ENCODE measurements at places on chromosomes 5 and 9.

DNA sequence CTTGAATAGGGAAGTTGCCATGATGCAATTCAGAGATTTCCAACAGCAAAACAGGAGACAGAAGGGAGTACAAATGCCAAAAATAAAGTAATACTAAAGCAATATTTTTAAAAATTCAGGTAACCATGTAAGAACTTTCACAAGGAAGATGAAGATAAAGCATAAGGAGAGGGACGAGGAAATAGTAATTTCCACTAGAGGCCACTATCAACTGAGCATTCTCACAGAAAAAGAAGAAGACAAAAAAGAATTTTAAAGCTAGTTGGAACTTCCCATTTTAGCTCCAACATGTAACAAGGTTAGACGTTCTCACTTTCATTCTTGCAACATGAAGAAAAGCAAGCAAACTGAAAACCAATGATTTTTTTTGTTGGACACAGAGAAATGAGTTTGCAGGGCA, 779.9 kb upstream of the CDH6 start:
- DNase-seq = no peak

DNA sequence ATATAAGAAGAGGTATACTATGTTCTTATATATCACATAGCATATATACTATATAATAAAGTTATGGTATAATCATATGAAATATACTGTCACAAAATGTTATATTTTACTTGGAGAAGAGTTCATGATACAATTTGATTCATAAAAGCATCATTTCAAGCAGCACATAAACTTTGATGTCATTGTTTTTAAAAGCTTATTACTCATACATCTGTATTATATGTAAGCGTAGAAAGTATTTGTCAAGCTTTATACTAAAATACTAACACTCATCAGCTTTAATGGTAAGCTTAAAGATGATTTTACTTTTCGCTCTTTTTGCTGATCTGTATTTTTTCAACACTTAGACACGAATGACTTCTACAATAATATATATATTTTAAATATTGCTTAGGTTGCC, 34.0 kb upstream of the ZNF618 start:
- no peak for DNase-seq

- DNase-seq = no peak
Observed at GRCh38 chr5:136731241-136731900, 366.0 kb upstream of the TRPC7 start.

DNA sequence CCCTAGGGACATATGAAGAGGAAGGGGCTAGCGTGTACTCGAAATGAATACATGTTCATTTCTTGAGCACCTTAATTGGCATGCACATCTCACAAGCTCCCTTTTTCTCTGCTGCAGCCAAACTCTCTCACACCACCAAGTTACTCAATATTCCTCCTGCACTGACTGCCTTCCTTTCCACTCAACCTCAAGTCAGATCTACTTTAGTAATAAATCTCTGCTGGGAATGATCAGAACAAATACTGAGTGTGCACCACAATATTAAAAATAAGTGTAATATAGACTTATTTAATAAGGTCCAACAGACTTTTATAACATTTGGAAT, 995.8 kb upstream of the WWC1 start:
- DNase-seq = no peak

GRCh38 chr5:127136908-127137307, 63.6 kb upstream of the C5orf63 start:
- DNase-seq = no peak

DNA sequence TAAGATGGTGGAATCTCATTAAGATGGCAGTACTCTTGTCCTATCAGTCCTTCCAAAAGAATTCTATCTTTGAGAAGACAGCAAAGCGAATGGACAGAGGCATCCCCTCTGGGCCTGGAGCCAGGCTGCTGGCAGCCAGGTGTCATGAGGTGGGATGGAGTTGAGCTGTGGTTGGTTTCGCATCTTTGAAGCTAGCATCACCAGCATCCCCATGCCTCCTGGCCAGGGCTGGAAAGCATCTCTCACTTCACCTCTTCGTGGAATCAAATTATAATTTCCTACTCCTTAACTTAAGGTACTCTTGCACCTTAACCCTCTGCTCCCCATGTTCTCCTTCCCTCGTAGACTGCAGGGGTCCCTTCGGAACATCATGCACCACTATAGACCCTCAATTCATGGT, 248.3 kb downstream of the GADD45G start:
- DNase-seq = no peak

GRCh38 chr9:33329979-33330378, 39.7 kb downstream of the NFX1 start:
- peak; percentile 40 for DNase-seq

GRCh38 chr5:72598401-72599064, 91.3 kb upstream of the ZNF366 start:
- no peak for DNase-seq

GRCh38 chr9:137303151-137303892, 1.3 kb upstream of the NRARP start:
- no peak for DNase-seq

DNA sequence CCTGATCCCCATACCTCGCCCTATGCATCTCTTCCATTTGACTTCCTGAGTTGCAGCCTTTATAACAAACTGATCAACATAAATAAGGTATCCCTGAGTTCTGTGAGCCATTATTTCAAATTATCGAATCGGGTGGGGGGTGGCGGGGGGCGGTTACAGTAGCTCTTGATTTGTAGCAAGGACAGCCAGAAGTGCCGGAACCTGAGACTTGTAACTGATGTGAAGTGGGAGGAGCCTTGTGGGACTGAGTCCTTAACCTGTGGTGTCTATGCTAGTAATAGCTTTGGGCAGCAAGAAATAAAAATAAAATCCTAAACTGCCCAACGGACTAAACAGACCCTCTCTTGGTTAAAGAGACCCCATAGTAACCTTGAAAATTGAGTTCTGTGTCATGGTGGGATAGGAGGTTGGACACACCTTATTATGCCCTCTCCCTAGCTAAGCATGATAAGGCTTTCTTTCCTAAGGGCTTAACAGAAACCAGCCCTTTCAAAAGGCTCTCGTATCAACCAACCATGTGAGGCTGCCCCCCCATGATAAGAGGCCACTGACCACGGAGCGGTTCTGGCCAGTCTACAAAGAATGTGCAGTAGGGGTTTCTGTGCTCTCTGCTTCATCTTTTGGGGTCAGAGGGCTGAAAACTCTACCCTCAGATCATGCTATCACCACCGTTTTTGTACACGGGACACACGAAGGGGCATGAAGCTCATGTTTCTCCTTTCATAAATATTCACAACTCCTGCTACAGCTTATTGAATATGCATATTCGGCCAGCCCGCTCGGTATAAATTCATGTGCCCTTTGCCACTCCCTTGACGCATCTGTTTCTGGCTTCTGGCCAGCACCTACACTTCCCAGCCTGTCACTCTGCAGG, 39.5 kb upstream of the IQGAP2 start:
- no peak for DNase-seq

GRCh38 chr9:126292736-126293521, 33.7 kb upstream of the MVB12B start:
- DNase-seq = no peak

DNA sequence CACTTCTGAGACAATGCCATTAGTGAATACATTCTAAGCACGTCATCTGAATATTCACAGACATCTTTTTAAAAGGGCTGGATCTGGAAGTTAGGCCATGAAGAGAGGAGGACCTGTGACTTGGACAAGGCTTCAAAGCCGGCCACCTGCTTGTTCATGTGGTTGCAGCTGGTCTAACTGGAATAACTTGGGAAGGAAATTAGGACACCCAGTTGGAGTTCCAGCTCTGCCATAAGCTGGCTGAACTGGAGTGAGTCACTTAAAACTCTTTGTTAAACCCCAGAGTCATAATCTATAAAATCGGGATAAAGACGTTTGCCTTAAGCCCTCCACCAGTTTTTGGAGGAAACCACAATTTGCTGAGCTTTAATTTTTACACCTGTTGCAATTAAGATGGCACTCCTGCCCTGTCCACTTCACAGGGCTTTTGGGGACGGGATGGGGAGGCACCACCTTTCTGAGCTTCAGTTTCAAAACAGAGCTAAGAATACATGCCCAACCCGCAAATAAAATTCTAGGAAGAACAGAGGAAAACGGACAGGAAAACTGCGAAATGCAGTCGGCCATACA, 536 bp upstream of the STX17 start:
- no peak for DNase-seq

DNA sequence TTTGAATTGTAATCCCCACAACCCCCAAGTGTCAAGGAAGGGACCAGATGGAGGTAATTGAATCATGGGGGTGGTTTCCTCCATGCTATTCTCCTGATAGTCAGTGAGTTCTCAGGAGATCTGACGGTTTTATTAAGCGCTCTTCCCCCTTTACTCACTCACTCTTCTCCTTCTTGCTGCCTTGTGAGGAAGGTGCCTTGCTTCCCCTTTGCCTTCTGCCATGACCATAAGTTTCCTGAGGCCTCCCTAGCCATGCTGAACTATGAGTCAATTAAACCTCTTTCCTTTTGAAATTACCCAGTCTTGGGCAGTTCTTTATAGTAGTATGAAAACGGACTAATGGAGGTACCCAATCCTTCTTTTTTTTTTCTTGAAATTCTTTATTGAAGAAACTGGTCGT, 2.2 kb upstream of the CEP120 start:
- DNase-seq = no peak

DNA sequence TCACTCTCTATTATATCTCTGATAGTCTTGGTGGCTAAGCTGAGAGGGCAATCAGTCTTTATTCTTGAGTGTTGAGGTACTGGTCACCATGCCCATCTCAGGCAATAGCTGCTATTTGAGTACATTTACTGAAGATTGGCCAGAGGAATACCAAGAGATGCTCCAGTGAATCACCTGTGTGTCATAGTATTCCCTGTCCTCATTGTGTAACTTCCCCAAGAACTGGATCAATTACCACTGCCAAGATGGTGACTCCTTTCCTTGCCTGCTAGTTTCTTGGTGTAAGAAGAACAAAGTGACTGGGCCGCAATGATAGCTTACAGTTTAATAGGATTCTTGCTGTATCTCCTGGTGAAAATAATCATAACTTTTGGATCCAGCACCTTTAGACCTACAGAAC, 418.7 kb upstream of the KIF2A start:
- no peak for DNase-seq

DNA sequence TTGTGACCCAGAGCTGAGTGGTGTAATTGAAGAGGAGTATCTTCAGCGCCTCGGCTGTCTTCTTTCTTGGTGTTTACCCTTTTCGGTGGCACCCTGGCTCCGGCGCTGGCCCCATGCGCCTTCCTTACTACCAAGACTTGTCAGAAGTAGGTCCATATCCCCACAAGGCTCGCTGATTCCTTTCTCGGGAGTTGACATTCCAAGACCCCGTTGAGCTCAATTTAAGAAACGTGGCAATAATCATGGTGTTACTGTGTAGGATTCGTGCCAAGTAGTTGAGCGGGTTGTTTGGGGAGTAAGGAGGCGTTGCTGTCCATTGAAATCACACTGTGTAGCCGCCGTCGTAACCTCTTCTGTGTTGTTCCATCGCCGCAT, 795 bp downstream of the NDUFAF2 start:
- DNase-seq = peak; percentile 24

DNA sequence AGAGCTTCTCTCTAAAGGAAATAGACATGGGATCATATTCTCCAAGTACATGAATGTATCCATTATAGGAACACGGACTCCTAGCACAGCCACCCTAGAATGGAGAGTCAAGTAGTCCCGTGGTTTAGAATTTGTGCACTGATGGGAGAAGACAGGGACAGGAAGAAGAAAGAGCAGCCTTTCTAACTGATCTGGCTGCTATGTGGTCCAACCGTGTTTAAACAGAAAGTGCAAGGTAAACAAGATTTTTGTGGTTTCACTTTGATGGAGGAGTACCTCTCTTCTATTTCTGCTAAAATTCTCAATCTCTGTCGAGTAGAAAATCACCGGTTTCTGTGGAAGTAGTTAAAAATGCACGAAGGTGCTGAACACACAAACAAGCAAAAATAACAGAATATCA, 171.3 kb downstream of the ST8SIA4 start:
- no peak for DNase-seq

DNA sequence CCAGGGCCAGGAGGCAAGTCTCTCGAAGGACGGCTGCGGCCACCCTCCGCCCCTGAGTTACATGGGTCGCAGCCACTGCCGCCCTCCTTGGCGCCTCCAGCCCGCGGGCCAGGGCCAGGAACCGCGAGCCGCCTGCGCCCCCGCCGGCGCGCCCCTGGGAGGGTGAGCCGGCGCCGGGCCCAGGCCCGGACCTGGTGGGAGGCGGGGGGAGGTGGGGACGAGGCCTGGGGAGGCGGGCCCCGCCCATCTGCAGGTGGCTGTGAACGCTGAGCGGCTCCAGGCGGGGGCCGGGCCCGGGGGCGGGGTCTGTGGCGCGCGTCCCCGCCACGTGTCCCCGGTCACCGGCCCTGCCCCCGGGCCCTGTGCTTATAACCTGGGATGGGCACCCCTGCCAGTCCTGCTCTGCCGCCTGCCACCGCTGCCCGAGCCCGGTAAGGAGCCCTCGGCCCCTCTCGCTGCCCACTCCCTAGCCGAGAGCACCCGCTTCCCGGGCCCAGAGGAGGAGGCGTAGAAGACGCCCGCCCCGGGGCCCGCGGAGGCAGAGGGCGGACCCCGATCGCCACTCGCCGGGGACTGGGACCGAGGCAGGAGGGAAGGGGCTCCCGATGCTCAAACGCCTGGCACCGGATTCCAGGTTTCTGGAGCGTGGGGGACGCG, at the start of gene ASS1:
Gene ASS1 (plus strand): TSS at position 397 of the 657 bp plus-strand sequence. CDS start 7,268 bp downstream, outside the sequence.
- no peak for DNase-seq

Data from HS-27A (cell line).